Neural progenitor cell (in vitro differentiated cells): ENCODE measurements at places on chromosomes 5 and 9.
A peak's percentile ranks its signal among the peaks of the same experiment; 100 is the strongest.

- peak; percentile 84 for DNase-seq
Measured at GRCh38 chr9:112332977-112333638, at the start of gene PTBP3. Gene PTBP3 (minus strand): TSS chr9:112333619. CDS start chr9:112297865, 35,754 bp downstream.

DNA sequence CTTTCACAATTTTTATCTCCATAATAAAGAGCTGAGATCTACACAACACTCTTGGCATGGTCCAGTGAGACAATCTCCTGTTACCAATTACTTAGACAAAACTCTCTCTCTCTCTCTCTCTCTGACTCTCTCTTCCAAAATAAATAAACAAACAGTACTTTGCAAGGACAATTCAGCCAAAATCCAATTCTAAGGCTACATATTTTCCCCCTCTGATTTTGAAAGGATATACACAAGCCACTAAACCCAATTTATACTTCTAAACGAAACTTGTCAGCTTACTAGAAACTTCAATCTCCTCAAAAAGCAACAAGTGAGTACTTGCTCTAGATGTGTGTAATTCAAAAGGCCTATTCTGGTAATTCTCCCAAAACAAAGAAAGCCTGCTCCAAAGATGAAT is 26.3 kb upstream of the TNPO1 start:
- DNase-seq: no peak

DNA sequence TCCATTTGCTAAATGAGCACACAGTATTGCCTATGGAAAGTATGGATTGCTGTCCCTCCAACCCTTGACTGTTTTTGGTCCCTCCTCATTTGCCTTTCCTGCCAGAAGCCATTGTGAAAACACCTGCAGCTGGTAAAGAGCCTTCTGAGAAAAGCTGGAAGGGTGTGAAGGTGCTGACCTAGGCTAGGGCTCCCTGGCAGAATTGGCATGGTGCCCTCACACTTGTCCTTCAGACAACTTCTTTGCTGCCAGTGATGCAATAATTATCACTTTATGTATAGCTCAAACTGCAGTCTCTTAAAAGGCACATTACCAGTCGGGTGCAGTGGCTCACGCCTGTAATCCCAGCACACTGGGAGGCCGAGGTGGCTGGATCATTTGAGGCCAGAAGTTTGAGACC is 4.2 kb downstream of the TXNDC15 start:
- no peak for DNase-seq

- no peak for DNase-seq
Measured at GRCh38 chr5:102762095-102762534, 7.0 kb downstream of the PAM start.

DNA sequence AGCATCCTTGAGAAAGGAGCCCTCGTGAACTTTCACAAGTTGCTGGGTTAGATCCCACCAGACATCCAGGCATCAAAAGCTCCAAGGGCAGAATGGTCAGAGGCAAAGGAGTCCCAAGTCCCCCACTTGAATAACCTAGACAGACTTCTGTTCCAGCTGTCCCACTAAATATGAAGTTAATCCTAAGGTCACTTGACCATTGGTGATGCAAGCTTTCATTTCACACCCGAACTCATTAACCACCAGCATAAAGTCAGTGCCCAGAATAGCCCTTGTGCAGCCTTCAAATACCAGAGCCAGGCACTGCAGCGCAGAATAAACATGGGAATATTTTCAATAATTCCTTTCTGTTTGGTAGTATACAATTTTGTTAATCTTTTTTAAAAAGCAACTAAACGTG is 28.9 kb downstream of the OXCT1 start:
- DNase-seq: no peak

DNA sequence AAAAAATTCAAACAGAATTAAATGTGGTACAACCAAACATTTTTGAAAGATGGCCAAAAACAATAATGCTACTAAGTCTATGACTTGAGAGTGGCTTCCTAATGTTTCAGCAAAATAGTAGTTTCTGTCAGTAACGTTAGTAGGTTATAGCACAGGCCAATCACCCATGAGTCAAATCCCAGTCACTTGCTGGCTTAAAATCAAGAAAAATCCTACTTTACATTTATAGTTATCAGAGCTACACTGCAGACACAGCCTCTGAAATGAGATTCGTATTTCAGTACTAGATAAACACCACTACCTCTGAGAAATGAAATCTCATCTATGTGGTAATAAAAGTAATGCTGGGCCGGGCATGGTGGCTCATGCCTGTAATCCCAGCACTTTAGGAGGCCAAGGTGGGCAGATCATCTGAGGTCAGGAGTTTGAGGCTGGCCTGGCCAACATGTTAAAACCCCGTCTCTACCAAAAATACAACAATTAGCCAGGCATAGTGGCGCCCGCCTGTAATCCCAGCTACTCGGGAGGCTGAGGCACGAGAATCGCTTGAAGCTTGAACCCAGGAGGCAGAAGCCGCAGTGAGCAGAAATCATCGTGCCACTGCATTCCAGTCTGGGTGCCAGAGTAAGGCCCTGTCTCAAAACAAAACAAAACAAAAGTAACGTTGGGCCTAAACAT is 6.1 kb downstream of the ZDHHC21 start:
- DNase-seq: no peak

DNA sequence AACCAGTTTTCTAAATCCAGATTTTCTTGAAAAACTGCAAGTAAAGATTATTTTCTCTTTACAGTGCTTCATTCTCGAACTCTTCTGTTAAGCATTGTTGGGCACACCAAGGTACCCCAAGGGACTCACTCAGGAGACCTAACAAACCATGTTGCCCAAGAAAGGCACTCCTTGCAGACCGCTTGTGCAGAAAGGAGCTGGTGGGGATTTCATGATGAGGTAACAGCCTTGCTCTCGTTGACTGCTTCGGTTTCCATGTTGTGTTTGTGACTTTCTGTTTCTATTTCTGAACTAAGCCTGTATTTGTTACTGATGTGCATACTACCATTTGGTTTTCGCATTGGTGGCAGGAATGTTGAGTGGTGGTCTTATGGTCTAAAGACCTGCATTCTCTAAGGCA is 266.6 kb upstream of the DAP start:
- DNase-seq: no peak

GRCh38 chr5:18299166-18299565 is 664.9 kb downstream of the TAF11L14 start:
- DNase-seq: no peak

GRCh38 chr5:85334-85995 is 6.5 kb upstream of the PLEKHG4B start:
- no peak for DNase-seq
